ENCODE measurements at places on chromosomes 3 and 15. TPM values are rescaled to one million over a fixed set of nuclear protein-coding genes. Genes with fewer than 3 reads are reported as not detected.

DNA sequence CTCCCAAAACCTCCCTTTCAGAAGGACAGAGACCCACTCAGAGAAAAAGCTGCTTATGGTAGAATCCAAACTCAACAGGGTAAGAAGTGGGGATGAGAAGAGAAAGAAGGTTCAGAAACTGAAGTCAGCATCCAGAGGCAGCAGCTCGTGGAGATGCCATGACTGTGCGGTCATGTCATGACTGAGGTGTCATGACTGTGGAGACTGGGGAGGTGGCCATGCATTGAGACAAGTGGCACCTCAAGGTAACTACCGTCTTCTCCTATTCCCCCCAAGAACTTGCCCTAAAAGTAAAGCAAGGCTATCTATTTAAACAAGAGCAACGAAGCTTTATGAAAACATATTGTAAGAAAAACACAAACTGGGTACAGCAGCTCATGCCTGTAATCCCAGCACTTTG lies 15.1 kb downstream of the CHRNA3 start:
- H3K4me3 ChIP-seq, result no peak overlapping the region
- no peak overlapping the region for H3K27ac ChIP-seq
- H3K4me1 ChIP-seq, result no peaks in the 10 kb centered on the region
- H3K27me3 ChIP-seq, result no peaks in the 10 kb centered on the region

DNA sequence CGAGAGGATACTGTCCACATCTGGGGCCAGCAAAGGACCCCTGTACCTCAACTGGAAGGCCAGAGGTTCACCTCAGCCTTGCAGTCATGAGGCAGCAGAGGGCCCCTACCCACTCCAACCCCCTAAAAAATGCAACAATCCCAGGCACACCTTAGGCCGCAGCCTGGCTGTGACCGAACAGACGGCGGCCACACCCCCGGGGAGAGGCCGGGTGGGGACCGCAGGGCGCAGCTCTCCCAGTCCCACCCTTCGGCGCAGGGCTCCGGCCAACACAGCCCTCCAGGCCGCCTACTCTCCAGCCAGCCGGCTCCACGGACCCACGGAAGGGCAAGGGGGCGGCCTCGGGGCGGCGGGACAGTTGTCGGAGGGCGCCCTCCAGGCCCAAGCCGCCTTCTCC lies 457 bp upstream of the DNAJA4 start:
- H3K4me1 ChIP-seq, result peaks cover 2% of the 10 kb centered on the region
- peak overlapping the region; percentile 65 for H3K27ac ChIP-seq
- DNase-seq, result no peak
- H3K36me3 ChIP-seq, result no peaks in the 10 kb centered on the region

DNA sequence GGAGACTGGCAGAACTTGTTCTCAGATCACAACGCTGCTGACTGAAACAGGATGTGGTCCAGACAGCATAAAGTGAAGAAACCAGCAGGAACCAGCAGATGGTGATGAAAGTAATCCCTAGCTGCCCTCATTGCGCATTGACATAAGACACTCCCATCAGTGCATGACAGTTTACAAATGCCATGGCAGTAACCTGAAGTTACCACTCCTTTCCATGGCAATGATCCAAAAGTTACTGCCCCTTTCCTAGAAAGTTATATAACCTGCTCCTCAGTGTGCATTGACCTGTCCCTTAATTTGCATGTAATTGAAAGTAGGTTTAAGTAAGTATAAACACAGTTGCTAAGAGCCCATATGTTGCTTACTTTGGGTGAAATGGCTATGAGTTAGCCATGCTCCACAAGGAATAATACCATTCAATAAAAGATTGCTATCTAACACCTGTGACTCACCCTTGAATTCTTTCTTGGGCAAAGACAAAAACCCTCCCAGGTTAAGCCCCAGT lies 149.1 kb upstream of the CD96 start:
- no peaks in the 10 kb centered on the region for H3K4me1 ChIP-seq
- no peak overlapping the region for H3K27ac ChIP-seq
- DNase-seq, result no peak
- H3K36me3 ChIP-seq, result no peaks in the 10 kb centered on the region

DNA sequence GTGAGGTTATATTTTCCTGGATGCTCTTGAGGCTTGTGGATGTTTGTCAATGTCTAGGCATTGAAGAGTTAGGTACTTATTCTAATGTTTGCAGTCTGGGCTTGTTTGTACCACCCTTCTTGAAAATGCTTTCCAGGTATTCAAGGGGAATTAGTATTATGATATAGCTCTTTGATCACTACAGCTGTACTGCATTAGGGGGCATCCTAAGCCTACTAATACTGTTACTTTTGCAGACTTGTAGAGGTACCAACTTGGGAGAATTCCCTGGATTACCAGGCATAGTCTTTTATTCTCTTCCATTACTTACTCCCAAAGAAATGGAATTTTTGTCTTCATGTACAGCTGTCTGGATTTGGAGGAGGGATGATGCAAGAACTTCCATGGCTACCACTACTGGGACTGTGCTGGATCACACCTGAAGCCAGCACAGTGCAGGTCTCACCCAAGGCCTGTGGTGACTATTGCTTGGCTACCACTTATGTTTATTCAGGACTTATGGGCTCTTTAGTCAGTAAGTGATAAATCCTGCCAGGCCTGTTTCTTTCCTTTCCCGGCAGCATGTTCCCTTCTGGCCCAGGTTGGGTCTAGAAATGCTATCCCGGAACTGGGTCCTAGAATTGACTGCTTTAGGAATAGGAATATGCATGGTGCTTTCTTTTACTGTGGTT lies 402.9 kb downstream of the IL20RB start:
- no peaks in the 10 kb centered on the region for H3K27me3 ChIP-seq
- DNase-seq, result no peak
- no peak overlapping the region for H3K27ac ChIP-seq
- no peak overlapping the region for H3K4me3 ChIP-seq

DNA sequence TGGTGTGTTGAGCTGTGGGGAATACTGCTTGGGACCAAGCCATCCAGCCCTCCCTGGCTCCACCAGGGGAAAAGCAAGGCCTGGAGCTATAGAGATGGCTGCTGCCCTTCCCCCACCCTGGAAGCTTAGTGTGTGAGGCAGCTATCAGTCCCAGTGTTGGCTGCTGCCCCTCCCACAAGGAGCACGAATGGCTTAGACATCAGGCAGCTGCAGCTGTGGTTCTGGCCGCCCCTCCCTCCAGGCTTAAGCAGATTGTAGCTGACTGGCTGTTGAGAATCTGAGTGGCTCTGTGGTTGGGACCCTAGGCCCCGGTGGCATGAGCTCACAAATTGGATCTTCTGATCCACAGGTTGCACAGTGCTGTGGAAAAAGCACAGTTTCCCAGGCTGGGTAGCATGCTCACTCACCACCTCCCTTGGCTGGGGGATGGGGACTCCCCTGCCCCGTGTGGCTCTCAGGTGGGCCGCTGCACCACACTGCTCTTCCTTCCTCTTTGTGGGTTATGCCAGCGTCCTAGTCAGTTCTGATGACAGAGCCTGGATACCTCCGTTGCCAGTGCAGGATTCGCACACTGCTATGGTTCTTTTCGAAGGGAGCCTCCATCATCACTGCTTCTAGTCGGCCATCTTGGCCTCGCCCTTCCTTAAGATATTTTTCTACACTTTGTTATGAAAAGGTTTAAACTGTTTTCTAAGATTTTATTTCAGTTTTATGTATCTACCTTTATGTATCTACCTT lies 21.2 kb upstream of the SUCNR1 start:
- DNase-seq, result no peak
- no peaks in the 10 kb centered on the region for H3K36me3 ChIP-seq
- no peak overlapping the region for H3K27ac ChIP-seq
- no peak overlapping the region for H3K4me3 ChIP-seq

DNA sequence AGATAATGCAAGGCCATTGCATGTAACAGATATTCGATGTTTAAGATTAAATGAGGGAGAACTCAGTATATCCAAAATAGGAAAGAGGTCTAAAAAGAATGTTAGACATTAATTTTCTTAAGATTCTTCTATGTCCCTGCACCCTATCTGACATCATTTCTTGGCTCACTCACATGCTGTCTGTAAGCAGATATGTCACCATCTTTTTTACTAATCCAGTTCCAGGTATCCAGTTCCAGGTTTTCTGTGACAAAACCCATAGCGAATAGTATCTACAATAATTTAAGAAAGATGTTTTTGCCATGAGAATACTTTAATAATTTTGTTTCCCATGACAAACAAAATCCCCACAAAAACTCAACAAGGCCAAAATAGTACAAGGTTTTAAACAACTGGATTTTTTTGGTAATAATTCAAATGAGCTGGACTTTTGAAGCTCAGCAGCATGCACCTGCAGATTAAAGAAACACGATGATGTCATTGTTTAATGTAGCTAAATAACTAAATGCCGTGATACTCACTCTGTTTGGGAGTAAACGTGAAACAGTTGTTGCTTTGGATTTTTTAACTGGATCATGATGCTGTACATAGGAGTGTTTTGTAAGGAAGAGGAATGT lies 867.6 kb downstream of the EPHA3 start:
- no peak overlapping the region for H3K27ac ChIP-seq
- H3K4me1 ChIP-seq, result no peaks in the 10 kb centered on the region
- H3K36me3 ChIP-seq, result no peaks in the 10 kb centered on the region
- no peaks in the 10 kb centered on the region for H3K27me3 ChIP-seq
- DNase-seq, result no peak
- no peak overlapping the region for H3K4me3 ChIP-seq

DNA sequence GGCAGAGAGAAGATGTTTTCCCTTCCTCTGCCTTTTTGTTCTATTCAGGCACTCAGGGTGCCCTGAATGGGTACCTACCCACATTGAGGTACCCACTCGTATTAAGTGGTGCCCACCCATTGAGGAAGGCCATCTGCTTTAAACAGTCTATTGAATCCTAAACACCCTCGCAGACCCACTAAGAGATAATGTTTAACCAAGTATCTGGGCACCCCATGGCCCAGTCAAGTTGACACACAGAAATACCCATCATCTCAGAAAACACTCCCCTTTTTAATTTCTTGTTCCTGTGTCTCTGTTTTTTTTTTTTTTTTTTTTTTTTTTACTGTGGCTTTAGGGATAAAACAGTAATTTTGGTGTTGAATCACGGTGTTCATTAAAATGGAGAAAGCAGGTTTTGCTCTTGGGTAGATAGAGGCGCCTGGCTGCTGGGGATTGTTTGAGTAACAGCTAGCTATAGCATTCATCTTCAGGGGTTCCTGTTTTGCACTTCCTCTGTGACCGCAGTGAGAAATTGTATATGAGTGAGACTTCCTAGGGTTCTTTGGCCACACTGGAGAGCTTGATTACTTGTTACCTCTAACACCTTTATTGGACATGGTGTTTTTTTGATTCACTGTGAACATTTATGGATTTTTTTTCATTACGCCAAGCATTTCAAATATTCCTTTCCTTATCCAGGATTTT lies 259.1 kb downstream of the PTPRG start:
- no peaks in the 10 kb centered on the region for H3K27me3 ChIP-seq
- no peaks in the 10 kb centered on the region for H3K4me1 ChIP-seq
- no peak overlapping the region for H3K27ac ChIP-seq
- H3K4me3 ChIP-seq, result no peak overlapping the region
- DNase-seq, result no peak
- H3K36me3 ChIP-seq, result no peaks in the 10 kb centered on the region

DNA sequence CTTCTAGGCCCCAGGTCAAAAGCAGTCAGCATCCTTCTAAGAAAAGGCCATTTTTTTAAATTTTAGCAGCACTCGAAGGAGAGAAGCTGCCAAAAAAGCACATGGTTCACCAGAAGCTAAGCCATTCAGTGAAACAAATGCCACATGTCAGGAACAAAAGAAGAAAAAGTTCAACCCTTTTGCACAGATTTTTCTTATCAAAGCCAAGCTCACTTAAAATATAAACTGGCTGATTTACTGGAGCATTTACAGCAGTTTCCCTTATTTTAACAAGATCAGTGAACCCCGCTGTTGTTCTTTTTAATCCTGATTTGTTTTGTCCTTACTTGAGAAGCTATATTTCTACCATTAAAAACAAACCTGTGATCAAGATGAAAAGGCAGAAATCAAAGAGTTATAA lies 46.5 kb upstream of the SYNPR start:
- no peaks in the 10 kb centered on the region for H3K36me3 ChIP-seq
- H3K27ac ChIP-seq, result no peak overlapping the region
- H3K4me1 ChIP-seq, result no peaks in the 10 kb centered on the region
- no peak overlapping the region for H3K4me3 ChIP-seq
- no peaks in the 10 kb centered on the region for H3K27me3 ChIP-seq

DNA sequence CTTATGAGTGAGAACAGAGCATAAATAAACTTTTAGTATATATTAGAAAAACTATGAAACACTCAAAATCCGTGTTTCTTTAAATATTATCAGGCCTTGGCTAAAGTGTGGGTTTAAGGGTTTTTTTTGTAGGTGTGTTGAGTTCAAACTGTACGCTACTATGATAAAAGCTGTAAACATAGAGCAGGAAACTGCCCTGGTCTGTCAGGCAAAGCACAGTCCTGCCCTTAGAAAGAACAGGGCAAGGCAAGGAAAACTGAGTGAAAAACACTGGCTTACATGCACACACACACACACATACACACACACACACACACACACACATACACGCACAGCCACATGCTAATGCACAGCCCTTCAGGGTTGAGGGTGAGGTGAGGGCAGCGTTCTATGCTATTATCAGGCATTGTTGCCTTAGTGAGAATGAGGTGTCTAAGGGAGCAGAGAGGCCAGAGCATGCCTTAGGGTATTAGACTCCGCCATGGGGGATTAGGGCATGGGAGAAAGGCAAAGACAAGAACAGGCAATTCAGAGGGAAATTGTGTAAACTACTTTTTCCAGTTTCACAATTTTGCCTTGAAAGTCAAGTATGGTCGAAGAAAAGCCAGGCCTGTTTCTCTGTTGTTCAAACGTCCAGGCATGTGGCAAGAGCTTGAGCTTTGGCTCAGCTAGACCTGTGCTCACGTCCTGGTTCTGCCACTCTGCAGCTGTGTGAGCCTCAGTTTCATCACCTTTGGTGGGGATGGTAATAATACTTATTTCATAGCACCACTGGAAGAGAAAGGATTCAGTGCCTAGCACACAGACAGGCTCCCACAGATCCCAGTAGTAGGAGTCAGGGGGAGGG lies 36.3 kb upstream of the TPM1 start:
- DNase-seq, result no peak
- H3K27ac ChIP-seq, result no peak overlapping the region
- no peaks in the 10 kb centered on the region for H3K4me1 ChIP-seq
- no peaks in the 10 kb centered on the region for H3K27me3 ChIP-seq
- H3K36me3 ChIP-seq, result no peaks in the 10 kb centered on the region
- no peak overlapping the region for H3K4me3 ChIP-seq

- H3K27ac ChIP-seq, result no peak overlapping the region
- H3K4me3 ChIP-seq, result no peak overlapping the region
- DNase-seq, result no peak
- peaks cover 12% of the 10 kb centered on the region for H3K4me1 ChIP-seq
Observed at GRCh38 chr3:194079702-194080172, 56.2 kb upstream of the HES1 start.

GRCh38 chr3:124985349-124985748 lies 50.8 kb upstream of the MUC13 start:
- peaks cover 30% of the 10 kb centered on the region for H3K4me1 ChIP-seq
- no peak overlapping the region for H3K4me3 ChIP-seq
- no peak for DNase-seq

DNA sequence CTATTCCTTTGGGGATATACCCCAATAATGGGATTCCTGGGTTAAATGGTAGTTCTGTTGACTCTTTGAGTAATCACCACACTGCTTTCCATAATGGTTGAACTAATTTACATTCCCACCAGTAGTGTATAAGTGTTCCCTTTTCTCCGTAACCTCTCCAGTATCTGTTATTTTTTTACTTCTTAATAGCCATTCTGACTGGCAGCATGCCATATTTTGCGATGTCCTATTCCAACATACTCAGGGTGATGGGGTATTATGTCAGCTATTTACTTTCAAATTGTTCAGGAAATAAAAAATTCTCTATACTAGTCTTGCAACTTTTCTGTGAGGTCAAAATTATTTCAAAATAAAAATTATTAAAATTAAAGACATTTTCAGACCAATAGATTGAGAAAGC lies 9.1 kb upstream of the PARP14 start:
- H3K4me3 ChIP-seq, result no peak overlapping the region
- no peaks in the 10 kb centered on the region for H3K27me3 ChIP-seq

PCLAF gene
- 1.7 TPM for total RNA-seq

BCL2A1 gene
- not detected for total RNA-seq

CHRNA7 gene
- total RNA-seq, result 3.9 TPM

TLR9 gene
- total RNA-seq, result 0.55 TPM

Data from sigmoid colon (tissue), 7 donors.